ENCODE measurements at places on chromosomes 16 and 17.

DNA sequence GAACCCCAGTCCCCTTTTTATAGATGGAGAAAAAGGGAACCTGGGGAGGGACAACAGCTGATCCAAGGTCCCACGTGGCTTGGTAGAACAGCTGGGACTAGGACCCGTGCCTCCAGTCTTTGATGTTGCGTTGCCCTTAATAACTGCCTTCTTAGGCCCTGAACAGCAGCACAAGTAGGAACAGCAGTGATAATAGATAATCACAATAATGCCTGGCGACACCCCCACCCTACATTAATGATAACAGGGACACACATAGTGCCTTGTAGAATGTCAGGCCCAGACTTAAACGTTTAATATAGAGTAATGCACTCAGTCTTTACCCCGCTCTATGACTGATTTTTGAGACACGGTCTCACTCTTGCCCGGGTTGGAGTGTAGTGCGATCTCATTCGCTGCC, 96.4 kb downstream of the ABCC6 start:
- DNase-seq = no peak

DNA sequence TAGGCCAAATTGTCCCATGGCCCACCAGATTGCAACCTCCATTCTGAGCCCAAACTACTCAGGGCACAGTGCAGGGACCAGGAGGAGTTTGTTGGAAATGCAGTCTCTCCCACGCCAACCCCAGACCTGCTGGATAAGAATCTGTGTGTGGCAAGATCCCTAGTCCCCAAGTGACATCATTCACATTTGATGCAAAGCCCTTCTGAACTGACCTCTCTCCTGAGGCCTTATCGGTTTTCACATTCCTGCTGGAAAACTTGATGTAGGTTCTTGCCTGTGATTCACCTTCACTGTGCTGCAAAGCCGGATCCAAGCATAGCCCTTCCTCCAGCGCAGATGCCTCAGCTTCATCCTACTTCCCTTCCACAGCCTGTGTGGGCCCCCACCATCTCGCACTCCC, 6.6 kb upstream of the SHCBP1 start:
- no peak for DNase-seq

DNA sequence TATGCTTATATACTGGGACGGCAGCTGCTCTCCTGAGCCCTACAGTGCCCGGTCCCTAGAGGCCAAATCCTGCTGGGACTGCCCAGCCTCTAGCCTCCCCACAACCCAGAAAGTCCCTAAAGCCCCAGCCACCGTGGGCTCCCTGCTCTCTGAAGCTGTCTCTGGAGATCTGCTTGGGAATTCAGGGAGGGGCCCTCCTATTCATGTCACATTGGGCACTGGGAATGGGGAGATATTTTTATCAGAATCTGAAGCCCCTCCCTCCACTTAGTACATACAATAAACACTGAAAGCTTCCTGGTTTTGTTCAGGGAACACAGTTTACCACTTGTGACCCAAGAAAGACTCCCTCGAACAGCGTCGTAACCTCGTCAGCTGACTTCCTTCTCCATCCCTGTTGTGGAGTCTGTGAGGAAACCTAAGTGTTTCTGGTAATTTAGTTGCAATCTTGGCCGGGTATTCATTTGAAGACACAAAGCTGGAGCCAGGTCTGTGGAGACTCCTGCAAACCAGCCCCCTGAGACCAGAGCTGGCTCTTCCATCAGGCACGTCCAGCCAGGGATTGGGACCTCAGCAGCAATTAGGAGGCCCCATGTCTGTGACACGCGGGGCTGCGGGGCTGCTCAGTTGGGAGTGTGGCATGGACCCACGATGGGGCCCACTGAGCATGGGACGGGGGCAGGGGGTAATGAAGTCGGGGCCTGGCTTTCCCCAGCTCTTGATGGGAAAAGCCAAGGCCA, 38.5 kb downstream of the PGS1 start:
- no peak for DNase-seq

DNA sequence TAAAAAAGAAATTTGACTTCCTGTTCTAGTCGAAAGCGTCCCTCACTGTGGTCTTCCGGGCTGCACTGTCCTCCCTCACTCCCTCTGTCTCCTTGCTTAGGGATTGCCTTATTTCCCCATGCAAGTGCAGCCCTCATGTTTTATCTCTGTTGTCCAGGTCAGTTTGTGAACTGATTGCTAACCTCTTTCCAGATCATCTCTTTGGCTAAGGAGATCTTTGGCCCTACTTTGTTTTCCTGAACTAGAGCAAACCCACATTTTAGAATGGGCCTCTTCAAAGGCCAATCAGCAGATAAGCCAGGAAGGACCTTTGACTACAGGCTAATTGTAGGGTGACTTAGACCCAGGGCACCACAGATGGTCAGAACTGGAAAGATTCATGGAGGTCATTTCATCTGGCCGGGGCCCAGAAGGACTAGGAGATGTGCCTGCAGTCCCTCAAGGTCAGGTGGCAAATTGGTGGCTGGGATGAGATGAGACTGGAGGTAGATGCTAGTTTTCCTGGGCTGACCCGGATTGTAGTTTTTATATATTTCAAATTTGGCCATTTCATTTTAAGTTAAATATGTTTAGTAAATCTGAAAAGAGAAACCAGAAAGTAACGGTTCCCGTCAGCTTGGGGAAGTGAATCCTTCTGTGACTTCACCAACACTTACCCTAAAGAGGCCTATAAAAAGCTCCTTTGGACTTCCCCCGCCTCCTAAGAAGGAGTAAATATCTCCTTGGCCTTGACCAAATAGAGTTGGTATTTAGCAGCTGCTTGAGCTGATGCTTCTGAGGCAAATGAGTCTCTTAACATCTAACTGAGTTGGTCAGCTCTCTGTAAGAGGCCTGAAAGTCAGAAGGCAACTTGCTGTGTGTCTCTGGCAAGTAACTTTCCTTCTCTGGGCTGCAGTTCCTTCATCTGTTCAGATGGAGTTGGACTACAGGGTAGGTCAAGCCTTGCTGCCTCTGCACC, 6.2 kb upstream of the SLC25A19 start:
- DNase-seq = peak; percentile 47

DNA sequence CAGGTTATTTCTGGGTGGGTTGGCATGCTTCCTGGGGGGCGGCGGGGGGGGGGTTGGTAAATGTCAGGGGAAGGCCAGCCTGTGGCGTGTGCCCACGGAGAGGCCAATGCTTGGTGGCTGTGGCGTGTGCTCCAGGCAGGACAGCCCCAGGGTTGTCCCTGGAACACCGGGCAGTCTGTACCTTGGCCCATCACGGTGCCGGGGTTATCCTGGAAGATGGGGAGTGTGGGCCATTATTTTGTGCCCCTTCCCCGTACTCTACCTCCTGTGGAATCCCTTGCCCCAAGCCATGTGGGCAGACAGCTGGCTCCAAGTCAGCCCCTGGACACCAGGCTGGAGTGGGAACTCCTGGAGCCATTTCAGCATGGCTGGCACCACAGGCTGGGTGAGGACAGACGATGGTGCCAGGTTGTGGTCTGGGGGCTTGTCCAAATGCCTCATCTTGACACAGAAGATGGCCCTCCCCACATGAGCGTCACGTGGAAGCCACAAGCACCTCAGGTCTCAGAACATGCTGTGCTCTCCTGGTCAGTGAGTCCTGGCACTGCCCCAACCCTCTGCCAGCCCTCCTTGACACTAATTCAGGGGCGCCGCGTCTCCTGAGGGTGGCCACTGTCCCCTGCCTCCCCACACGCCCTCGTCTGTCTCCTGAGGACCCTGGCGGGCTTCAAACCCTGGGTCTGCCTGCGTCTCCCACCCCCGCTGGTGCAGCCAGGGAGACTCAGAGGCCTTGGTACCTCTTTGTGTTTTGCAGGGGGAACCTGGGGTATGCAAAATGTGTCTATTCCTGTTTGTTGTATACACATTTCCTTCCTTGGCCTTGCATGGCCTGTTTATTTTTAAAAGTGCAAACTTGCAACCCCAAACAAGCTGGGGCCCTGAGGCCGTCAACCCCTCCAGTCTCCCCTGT, 4.3 kb downstream of the SLC16A3 start:
- no peak for DNase-seq

GRCh38 chr17:75124041-75124818, 7.3 kb downstream of the NT5C start:
- DNase-seq = peak; percentile 56

- DNase-seq = no peak
Measured at GRCh38 chr17:2980904-2981246, 82.5 kb downstream of the OR1D5 start.

DNA sequence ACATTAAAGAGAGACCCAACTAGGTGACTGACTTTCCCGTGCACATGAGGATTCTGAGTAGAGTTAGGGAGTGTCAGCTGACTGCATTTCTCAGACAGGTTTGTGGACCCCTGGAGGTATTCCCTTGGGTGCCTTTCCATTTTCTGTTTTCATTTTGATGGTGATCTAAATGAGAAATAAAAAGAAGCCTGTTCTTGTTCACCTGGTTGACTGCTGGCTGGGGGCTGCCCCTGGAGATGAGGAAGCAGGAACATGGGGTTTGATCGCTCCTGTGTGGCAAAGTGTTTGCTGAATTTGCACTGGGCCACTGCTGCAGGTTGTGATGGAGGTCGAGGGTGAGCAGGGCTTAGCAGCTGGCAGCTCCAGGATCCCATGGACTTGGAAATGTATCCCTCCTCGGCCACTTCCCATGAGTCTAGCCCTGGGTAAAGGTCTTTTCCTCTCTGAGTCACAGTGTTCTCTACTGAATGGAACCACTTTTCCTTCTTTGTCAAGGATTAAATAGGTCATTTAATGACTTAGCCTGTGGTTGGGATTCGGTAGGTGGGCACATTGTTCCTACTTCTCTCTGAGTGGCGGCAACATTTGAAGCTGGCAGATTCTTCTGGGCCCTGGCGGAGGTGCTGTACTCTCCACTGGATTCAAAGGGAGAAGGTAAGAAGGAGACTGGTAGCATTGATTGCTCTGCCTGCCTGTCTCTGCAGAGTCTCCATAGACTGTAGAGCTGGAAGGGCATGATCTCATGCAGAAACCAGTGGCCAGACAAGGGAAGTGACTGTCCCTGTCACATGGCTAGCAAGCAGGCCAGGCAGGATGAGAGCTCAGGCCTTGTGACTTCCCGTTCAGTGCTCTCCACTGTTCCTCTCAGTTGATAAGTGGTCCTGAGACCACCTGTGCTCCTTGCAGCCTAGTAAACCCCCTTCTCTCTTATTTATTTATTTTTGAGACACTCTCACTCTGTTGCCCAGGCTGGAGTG, 17.9 kb downstream of the SNX29 start:
- no peak for DNase-seq

- DNase-seq = no peak
Measured at GRCh38 chr17:28860363-28860808, 5.6 kb downstream of the ERAL1 start.

- no peak for DNase-seq
Measured at GRCh38 chr17:64459284-64459747, 10.4 kb downstream of the MILR1 start.

DNA sequence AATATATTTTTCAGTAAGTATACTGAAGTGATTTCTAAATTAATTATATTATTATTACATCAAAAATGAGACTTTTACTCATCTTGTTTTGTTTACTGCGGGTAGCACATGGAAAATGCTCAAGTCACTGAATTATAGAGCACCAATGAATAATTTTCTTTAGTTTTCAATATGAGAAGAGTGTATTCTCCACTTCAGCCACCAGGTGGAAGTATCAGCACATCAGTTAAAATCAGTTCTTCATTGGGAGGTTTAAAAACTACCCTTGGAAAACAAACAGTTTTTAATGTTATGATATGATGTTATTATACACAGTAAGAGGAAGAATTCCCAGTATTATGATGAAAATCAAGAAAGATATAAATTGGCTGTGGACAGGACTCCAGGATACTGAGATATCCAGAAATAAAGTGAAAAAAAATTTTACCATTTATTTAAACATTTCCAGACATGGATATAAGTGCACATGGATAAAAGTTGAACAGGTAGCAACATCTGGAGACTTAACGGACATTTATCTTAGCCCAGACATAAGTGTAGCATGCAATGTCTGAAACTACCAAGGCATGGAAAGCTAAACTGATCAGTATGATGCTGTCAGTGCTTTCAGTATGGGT, 467.3 kb downstream of the KCNJ2 start:
- DNase-seq = no peak

DNA sequence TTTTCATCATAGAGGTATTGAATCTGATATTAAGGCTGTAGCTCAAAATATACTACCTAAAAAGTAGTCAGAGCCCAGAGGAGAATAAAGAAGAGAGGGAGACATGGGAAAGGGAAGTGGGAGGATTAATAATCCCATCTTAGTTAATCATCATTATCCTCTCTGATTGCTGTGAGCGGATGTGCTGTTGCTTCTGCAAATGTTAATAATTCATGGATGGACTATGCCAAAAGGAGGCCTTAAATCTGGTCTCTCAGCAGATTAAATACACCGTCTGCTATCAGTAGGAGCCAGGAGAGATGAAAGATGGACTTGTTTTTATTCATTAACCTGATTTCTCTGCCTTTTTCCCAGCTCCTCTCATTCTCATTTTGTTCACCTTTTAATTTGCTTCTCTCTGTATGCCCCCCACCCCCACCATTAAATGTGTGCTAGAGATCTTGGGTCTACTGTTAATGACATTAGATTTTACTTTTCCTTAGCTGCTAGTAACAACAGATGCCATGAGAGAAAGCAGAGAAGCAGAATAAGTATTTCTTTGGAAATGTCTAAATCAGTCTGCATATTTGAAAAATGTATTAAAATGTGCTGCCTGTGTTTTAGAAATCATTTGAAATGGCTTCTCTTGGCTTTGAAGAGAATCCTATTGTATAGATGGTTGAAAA, 44.2 kb downstream of the NUP93 start:
- no peak for DNase-seq

DNA sequence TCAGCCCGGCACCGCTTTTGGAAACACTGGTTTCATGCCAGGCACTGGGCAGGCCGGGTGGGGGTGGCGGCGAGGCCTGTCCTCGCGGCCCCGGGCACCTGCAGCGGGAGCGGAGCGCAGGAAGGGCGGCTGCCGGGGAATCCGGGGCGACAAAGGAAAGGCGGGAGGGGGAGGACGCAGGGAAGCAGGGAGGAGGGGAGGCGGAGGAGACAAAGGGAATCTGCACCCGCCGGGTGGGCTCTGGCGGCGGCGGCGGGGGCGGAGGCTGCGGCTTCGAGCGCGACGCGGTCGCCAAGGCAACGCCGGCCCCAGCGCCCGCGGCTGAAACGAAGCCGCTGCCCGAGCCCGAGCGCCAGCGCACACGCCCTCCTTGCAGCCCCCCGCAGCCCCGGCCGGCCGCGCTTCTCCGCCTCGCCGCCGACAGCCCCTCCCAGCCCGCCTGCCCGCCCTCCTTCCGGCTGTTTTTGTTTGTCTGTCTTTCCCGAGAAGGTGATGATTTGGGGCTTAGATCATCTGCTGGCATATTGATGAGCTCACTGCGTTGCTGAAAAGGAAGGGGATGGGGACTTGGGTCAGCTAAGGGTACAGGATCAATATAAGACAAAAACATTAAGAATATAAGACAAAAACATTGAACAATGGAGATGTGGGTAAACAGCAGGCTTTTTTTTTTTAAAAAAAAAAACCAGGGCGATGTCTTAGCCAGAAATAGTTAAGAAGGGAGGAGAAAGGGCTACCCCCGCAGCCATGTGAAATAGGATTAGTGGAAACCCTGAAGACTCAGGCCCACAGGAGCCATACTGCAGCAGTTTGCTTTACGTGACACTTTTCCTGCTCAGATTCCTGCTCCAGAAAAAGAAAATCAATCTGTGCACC, 32.7 kb downstream of the CDK5R1 start:
- peak; percentile 68 for DNase-seq
